Activated naive CD8-positive, alpha-beta T cell treated with anti-CD3 and anti-CD28 coated beads, Interleukin-2, amount 10 ng/mL, durations not matched to agents 7 days and 5 days (primary cell): ENCODE measurements at places on chromosomes 5 and 9. TPM values are rescaled to one million over a fixed set of nuclear protein-coding genes. Genes with fewer than 3 reads are reported as not detected.

FAM120A gene
- total RNA-seq: 116 TPM

ADGRV1 gene
- total RNA-seq: 0.06 TPM

INSL4 gene
- total RNA-seq: not detected

ALDOB gene
- total RNA-seq: not detected

MYMK gene
- not detected for total RNA-seq

FOXB2 gene
- total RNA-seq: not detected

PCDHGA12 gene
- total RNA-seq: 0.11 TPM

SPATA24 gene
- 6.3 TPM for total RNA-seq

SHB gene
- 1.1 TPM for total RNA-seq

CORO2A gene
- 12.0 TPM for total RNA-seq

PTPRD gene
- total RNA-seq: not detected

CD14 gene
- 4.1 TPM for total RNA-seq

PCDHB10 gene
- total RNA-seq: not detected
